ENCODE measurements at places on chromosomes 3 and 15.
A peak's percentile ranks its signal among the peaks of the same experiment; 100 is the strongest.

- DNase-seq = no peak
These were observed 25.1 kb downstream of the DTWD1 start for GRCh38 chr15:49645941-49646340.

DNA sequence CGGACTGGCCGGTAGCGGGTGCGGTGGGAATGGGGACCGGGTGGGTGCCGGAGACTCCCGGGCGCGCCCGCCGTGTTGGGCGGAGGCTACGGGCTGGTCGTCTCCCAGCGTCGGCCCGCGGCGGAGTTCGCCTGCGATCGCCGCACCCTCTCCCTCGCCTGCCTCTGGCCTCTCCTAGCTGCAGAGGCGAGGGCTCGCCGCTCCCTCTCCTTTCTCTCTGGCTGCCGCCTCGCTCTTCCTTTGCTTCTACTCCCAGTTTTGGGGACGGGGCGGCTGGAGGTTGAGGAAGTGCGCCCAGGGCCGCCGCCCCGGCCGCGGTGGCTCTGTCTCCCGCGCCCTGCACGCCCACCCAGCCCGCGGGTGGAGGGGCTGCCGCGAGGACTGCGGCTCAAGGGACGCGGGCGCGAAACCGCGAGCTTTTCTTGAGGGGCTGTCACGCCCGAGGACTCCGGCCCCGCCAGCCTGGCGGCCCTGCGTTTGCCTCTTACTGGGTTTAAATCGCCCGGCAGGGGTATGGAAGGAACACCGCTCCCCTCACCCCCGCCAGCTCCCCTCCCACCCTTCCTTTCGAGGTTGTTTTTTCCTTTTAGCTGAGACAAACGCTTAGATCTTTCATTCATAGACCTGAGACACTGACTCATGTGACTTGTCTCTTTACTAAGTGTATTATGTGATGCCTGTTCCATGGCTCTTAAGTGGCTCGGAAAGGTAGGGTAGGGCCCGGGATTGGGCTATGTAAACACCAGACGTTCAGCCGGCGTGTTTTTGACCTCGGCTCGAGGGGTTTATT lies 654 bp downstream of the PIK3CA start:
- peak; percentile 45 for DNase-seq

GRCh38 chr3:149442851-149443544 lies 31.5 kb upstream of the TM4SF4 start:
- no peak for DNase-seq

- DNase-seq = no peak
These were observed 50.6 kb upstream of the SGO1 start for GRCh38 chr3:20236603-20237002.

DNA sequence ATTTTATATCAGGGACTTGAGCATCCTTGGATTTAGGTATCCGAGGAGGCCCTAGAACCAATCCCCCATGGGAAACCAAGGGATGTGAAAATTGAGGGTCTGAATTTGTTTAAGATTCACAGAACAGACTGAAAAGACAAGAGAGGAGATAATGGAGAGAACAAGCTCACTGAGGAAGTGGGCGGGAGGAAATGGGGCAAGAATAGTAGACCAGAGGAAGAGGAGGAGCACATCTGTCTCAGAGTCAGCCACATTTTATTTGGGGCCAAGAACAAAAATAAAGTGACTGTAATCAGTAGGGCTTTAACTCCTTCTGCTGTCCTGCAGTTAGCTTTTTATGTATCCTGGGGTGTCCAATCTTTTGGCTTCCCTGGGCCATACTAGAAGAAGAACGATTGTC lies 63.8 kb downstream of the BLM start:
- no peak for DNase-seq

DNA sequence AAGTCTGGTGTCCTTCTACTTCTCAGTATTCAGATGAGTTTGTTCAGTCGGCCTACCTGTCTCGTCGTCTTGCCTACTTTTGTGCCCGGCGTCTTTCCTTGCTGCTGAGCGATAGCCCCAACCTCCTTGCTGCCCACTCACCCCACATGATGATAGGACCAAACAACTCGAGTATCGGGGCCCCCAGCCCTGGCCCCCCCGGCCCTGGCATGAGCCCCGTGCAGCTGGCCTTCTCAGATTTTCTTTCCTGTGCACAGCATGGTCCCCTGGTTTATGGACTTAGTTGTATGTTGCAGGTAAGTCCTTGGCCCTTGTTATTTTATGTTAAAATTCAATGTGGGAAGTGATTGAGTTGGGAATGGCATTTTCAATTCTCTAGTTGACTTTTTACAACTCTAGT lies 43.2 kb downstream of the GPR171 start:
- DNase-seq = no peak

DNA sequence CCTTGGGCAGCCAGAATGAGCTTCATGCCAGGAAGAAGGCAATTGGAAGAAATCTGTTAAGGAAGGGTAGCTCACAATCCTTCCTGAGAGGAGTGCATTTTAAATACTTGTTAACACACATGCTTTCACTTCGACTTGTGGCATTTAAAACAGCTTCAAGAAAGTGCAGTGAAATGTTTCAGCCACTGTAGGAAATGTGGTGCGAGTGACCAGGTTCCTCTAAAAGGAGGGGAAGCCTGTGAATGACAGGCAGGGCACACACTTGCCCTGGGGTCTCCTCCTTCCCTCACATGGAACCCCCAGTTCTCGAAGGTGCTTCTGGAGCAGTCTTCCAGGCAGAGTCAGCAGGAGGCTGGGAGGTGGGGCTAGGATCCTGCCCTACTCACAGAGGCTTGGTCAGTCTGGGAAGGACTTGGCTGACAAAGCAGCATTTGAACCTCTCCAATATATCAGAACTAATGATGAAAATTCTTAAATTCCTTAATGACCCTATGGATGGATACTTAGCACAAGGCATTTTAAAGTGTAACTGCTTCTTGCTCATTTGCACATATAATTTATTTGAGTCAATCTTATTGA lies 358.6 kb downstream of the CHST2 start:
- no peak for DNase-seq

- DNase-seq = no peak
These were observed 218.1 kb downstream of the CLSTN2 start for GRCh38 chr3:140152851-140153639.

DNA sequence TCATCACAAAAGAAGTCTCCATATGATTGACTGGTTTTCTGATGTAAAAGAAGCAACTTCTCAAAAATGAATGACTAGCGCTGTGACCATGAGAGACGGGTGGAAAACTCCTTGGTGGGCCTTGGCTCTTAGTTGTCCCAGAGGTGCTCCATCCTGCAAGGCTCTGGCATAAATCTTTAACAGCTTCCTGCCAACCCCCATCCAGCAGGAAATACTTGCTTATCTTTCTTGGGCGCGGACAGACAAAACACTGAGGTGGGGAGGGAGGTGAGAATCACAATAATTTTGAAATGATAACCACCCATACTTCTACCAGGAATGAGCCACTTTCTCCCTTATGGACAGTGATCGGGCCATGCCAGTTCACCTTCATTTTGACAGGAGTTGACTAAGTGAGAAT lies 128.6 kb downstream of the STT3B start:
- no peak for DNase-seq

DNA sequence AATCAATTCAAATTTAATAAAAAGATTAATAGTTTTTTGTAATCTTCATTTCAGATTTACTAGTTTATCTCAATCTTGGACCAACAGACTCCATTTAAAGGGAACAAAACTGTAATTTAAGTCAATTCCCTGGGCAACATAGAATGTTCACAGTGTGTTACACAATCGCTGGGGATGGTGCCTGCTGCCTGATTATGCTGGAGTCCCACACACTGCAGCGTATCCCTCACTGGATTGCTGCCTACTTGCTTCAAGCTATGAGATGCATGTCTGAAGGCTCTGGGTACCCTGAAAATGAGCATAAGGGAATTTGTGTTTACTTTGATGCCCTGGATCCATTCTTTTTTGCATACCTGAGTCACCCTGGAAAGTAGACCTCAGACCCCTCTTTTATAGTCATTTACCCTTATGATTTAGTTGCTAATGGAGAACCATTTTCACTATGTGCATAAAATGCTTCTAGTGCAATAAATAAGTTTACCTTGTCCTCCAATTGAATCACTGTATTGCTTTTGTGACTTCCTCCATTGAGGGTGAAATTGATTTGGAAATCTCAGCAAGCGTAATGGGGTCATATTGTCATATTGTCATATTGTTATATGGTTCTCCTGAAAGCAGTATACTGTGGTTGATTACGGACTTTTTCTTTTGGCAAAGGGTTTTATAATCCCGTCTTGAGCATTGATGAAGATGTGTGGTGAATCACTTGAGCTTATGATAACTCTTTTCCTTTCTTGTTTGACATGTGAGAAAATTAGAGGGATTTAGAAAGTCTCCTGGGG lies 35.9 kb downstream of the ITPR1 start:
- no peak for DNase-seq

GRCh38 chr15:29924750-29925149 lies 102.5 kb upstream of the TJP1 start:
- DNase-seq = peak; percentile 49

DNA sequence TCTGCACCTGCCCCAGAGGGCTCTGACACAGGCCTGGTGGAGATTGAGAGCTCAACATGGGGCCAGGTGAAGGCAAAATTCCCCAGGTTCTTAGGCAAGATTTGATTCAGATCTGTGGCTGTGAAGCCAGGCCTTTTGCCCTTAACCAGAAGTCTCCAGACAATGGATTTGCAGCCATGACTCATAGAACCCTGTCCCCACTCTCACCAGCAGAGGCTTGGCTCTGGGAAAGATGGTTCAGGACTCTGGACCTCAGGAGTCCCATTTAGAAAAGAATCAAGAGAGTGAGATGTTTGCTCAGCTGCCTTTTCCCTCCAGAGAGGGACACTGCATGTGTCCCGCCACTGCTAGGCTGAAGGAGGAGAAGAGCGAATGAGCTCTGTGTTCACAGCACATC lies 361.4 kb upstream of the ICE2 start:
- peak; percentile 26 for DNase-seq

DNA sequence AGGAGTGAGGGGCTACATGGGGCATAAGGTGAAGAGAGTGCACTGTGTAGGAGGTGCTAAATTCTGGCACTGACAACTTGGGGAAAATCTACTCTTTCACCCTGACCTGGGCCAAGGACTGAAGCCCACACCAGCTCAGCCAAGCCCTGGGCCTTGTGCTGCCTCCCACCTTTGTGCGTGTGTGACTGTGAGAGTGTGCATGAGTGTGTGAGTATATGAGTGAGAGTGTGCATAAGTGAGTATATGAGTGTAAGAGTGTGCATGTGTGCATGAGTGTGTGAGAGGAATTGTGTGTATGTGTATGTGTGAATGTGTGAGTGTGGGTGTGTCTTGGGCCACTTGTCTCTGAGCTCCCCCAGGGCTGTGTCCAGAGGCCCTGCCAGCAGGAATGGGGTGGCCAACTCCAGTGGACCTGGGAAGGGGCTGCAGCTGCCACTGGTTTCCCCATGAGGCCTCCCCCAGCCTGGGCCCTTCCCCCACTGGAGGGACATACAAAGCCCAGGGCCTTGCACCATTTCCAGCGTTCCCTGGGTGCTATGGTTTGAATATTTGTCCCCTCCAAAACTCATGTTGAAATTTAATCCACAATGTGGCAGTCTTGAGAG lies 15.2 kb downstream of the C3orf22 start:
- DNase-seq = no peak

DNA sequence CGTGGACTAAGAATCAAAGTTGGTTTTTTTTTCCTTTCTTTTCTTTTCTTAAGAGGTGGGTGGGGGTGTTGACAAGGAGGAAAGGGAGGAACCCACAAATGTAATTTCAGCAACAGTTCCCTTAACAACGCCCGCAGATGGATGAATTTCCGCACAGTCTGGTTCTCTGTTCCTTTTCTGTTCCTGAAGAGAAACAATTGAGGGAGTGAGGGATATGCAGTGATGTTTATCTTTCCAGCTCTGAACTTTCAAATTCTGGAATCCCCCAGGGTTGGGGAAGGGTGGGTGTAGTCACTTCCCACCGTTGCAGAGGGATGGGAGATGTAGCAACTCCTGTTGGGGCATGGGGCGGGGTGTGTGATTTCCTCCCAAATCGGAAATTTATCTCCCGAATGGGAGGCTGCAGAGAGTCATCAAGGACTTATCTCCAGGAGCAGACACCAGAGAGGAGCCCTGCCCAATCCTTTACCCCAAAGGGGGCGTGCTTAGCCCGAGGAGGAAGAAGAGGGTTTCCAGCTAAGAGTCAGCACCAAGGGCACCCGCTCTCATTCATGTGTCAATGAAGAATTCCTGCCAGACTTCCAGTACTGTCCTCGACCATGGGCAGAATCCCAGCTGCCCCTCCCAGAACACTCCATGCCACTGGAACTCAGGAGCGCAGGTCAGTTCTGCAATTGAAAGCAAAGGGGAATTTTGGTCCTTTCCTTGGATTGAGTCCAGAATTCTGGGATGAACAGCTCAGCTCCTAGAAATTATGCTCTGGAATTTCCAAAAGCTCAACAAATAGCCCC lies 35.0 kb upstream of the CFAP161 start:
- no peak for DNase-seq

DNA sequence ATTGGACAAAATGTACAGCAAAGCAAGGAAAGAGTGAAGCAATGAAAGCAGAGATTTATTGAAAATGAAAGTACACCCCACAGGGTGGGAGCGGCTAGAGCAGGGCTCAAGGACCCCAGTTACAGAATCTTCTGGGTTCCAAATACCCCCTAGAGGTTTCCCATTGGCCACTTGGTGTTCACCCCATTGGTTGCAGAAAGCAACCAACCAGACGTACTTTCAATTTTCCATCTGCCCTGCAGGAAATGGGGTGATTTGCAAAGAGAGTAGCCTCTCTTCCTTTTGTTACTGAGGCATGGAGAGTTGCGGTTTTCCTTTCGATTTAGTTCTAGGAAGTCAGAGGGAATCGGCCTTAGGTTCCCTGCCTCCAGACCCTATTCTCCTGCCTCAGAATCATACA lies 2.4 kb downstream of the PML start:
- DNase-seq = no peak

DNA sequence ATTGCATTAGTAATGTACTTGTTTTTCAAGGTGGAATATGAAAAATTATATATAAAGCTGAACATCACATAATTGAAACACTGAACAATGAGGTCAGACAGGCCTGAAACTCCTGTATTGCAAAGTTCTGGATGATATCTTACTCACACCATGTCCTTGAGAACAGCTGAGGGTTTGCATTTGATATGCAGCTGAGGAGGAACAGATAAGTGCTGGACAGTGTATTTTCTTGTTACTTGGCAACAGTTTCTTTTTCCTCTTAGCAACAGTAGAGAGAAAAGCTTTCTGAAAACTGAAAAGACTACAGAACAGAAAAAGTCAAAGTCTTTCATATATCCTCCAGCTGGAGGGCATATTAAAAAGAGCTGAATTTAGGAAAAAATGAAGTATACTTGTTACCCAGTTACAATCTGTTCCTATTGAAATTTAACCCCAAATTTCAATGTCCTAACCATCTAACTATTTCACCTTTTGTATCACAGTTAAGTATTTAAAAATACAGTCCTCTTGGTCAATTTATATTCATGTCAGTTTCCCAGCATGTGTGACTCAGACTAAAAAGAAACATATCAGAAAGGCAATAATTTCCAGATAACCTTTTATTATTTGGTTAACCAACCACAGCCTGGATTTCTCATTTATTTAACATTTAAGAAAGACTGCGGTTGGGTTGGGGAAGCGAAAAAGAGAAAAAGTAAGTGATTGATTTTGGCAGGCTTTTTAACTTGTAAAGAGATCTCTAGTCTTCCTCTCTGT lies 733.0 kb upstream of the DPPA4 start:
- no peak for DNase-seq

GRCh38 chr3:114194750-114195149 lies 15.9 kb upstream of the DRD3 start:
- no peak for DNase-seq

All from H54 (cell line).